Activated naive CD8-positive, alpha-beta T cell treated with anti-CD3 and anti-CD28 coated beads, Interleukin-2, amount 50 U/mL, for 16 hours (primary cell): ENCODE measurements at places on chromosomes 12 and 14.

GRCh38 chr12:113601656-113602263 lies 130.1 kb upstream of the LHX5 start:
- no peak for DNase-seq

GRCh38 chr12:6452245-6452943 lies 552 bp downstream of the TAPBPL start:
- DNase-seq, result no peak

GRCh38 chr12:77932216-77932615 lies 101.5 kb downstream of the NAV3 start:
- DNase-seq, result no peak

DNA sequence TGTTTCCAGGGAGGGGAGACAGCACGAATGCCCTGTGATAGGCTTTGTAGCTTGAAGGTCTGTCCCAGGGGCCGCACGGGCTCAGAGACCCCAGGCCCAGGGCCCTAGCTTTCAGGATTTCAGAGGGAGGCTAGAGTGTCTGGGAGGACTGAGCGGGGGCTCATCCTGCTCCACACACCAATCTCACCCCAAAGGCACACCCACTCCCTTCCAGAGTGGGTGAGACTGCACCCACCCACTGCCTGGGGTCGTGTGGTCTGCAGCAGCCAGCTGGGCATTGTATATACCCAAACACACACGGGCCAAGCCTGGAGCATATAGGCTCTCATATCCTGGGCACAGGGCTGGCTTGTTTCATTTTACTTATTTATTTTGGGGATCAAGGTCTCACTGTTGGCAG lies 5.8 kb upstream of the SLC25A47 start:
- no peak for DNase-seq

GRCh38 chr14:100159094-100159864 lies at the start of gene DEGS2:
Gene DEGS2, minus strand, starts transcription at chr14:100159645. Its CDS starts 58 bp downstream, at chr14:100159587.
- peak; percentile 36 for DNase-seq

GRCh38 chr14:105082703-105083102 lies 17.5 kb upstream of the GPR132 start:
- DNase-seq, result no peak

- DNase-seq, result no peak
Measured at GRCh38 chr12:44972746-44973421, 78.0 kb downstream of the DBX2 start.

GRCh38 chr12:80769553-80770140 lies 52.9 kb downstream of the MYF5 start:
- DNase-seq, result no peak
